ENCODE measurements at places on chromosomes 2 and 18.
A peak's percentile ranks its signal among the peaks of the same experiment; 100 is the strongest.

DNA sequence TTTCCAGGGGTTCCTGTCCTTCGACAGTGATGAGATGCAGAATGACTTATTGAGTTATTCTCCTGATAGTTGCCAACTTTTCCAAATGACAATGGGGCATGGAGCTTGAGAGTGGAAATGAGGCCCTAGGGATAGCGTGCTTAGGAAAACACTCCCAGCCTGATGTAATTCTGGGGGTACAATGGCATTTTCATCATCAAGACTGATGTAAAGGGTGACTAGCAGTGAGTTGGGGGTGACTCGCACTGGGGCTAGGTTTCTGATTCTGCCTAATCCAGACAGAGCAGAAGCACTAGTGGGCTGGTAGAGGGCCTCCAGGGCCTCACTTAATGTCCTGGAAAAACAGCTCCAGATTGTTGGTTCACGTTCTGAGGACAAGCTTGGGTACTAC lies 34.0 kb upstream of the IL37 start:
- no peak for DNase-seq

GRCh38 chr2:128324897-128325410 lies 6.3 kb upstream of the HS6ST1 start:
- no peak for DNase-seq

DNA sequence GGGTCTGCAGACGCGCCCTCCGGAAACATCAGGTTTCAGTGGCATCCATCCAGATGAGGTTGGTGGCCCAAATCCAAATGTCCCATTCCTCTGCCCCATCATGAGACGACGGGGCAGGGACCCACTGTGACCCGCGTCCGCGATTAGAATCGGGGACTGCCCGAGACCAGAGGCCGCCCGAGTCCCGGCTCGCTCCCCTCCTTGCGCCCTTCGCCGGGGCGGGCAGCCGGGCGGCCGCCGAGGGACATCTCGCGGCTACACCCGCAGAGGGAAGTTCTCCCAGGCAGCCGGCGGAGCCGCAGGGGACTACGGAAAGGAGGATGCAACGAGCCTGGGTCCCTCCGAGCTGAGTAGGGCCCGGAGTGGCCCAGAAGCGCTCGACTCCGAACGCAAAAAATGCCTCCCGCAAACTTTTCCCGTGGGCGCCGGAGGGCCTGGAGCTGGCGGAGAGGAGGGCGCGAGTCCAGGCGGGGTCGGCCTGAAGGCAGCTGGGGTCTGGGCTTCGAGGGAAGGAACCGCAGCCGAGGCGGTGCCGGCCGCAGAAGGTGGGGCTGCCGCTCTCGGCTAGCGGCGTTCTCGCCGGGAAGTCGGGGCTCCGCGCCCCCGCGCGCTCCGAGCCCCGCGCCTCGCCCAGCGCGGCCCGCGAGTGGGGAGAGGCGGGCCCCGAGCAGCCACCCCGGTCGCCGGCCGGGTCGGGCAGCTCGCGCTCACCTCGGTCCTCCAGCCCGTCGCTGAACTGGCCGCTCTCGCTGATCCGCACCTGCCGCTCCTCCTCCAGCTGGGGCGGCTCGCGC lies 580 bp downstream of the TMEM163 start:
- DNase-seq: no peak

DNA sequence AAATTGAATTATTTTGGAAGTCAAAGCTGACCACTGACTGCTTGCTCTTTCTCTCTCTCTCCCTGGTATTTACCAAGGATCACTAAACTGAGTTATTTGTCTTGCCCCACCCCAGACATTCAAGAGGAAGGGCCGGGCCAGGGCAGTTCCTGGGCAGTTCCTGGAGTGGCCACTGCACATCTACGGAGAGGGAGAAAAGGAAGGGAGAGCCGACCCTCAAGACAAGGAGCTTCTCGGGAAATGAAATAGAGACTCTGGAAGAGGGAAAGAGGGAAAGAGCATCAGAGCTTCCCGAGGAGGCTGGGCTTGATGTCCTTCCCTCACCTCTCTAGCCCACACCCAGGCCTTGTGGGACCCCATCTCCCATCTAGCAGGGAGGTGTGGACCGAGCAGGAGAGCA lies 83.1 kb downstream of the SEPTIN10 start:
- no peak for DNase-seq

DNA sequence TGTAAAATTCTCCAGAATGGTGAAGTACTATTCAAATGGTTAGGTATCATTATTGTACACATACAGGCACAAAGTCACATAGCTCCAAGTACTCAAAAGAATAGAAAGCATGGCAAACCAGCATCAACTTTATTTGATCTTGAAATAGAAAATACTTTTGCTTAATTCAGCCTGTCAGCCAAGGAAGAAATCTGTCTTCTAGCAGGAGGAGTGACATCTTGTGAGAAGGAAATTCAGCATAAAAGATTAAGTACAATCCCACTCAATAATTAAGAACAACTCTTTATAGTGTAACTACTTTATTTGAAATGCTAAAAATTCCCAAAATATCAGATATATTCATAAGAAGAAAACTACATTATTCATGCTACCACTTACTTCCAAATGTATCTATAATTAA lies 15.8 kb downstream of the DNAJC27 start:
- DNase-seq: no peak

DNA sequence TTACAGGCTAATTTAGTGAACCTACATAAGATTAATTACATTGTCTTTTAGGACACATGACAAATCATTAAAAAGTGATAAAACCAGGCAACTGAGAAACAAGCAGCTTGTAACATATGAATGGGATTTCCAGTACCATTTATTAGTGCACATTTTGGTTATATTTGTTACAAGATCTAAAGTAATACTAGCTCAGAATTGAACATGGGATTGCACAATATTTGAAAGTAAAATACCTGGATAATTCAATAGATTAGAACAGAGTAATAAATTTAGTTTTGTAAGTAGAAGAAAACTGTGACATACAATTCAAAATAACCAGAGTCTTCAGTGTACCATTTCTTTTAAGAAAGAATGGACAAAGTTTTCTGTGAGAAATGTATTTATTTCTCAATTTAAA lies 1400.7 kb upstream of the ACVR2A start:
- no peak for DNase-seq

DNA sequence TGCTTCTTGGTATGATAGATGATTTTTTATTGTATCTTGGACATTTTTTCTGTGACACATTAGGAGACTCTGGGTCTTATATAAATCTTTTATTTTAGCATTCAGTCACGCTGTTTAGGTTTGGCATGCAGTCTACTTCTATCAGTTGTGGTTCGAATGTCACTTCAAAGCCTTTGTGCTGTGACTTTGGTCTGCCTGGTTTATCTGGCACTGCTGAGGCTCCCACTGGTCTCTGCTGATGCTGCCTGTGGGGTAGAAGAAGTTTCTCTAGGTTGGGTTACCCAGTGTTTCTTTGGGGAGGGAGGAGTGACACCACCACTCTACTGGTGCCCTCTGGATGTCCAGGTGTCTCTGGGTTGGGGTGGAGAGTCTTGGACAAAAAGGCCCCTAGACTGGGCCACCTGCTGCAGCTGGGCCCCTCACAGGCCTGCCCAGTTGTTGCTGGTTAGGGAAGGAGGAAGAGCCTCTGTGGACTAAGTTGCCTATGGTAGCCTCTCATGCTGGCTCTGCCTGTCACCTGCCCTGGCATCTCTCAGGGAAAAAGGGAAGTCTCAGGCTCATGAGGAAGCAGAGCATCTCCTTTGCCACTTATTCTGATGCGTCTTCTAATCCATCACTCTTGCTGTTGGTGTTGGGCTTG lies 115.4 kb upstream of the HS6ST1 start:
- no peak for DNase-seq

DNA sequence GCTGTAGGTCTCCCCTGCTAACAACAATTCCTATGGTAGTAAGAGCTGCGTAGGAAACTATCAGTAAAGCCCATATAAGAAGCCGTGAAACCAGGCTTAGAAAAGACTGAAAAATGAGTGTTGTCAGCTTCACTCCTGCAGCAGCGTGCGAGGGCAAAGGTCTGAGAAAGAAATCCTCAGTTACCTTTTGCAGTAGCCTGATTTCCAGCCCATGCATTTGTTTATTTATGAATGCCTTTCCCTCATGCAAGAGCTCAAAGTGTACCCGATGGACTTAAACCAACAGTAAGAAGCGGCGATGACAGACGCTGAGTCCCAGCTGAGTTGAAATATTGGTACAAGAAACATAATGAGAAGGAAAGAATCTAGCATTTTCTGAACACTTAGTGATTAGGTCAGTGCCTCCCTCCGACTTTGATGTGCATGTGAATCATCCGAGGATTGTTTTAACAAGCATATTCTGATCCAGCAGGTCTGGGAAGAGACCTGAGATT lies 15.0 kb upstream of the POLI start:
- peak; percentile 22 for DNase-seq

- no peak for DNase-seq
These were observed 112.6 kb downstream of the EHBP1 start for GRCh38 chr2:62817995-62818713.

DNA sequence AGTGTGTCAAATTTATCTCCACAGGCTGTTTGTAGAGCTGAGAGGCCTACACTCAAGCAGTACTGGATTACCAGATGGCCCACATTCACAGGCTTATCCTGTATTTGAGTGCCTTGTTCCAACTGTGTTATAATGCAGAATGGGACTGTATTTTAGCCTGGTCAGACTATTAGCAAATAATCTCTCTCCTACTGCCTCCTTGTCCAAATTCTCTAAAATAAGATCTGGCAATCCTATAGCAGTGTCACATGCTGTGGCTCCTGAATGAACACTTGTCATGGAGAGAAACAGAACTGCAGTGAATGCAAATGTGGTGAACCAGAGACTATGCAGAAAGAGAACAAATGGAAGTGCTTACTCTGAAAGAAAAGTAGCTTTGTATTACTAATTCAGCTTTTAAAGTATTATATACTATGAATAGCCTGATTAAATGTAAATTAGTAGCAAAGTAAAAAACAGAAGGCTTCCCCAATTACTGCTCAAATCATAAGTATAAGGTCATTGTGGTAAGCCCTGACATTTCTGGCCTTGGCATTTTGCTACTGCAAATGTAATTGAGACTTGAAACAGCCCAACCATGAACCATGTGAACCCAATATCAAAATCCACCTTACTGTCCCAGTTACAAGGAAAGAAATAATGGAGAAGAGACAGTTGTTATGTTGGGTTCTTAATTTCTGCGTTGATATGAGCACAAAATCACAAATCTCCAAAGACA lies 80.0 kb downstream of the MAP4K3 start:
- DNase-seq: no peak

DNA sequence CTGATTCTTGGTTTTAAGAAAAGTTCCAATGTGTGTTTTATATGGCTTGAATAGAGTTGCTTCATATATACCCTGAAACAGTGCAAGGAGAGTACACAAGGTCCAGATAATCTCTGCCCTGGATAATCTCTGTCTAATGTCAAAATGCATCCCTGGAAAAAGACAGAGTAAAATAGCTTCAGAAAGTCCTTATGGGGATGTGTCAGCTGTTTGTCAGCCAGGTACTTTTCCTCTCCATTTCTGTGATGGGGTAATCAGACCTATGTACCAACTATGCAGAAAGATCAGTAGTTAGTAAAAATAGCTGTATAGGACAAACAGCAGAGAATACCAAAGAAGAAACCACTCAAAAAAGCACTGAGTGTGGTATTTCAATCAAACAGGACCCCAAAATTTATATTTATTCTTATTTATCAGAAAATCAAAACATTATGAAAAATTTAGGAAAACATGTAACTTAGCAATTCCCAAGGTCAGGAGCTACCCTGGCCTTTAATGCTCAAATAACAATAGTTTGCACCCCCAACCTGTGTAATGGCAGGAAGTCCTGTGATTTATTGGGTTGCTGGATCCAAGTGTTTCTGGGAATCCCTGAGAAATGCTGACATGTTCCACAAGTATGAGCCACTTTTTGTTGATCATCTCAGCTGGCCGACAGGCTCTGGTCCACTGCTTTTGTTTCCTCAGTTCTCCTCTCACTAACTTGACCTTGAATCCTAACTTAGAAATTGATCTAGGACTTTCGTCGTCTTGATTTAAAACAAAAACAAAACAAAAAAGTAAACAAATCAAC lies 69.6 kb downstream of the MDH1 start:
- no peak for DNase-seq

DNA sequence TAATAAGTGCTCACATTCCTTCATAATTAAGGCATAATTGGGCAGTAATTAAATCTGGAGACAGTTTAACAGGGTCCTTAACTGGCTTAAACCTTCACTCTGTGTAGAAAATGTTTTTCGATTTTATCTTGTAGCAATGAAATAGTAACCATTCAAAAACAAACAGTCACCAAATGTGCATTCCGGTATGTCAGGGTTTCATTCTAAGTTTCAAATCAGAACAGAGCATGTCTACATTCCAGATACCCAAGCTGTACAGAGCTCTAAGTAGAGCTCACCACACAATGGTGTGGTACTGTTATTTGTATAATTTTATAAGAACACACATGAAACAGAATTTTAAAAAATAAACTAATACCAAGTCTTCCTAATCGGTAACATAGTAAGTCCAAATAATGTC lies 52.6 kb downstream of the SMAD2 start:
- DNase-seq: no peak

DNA sequence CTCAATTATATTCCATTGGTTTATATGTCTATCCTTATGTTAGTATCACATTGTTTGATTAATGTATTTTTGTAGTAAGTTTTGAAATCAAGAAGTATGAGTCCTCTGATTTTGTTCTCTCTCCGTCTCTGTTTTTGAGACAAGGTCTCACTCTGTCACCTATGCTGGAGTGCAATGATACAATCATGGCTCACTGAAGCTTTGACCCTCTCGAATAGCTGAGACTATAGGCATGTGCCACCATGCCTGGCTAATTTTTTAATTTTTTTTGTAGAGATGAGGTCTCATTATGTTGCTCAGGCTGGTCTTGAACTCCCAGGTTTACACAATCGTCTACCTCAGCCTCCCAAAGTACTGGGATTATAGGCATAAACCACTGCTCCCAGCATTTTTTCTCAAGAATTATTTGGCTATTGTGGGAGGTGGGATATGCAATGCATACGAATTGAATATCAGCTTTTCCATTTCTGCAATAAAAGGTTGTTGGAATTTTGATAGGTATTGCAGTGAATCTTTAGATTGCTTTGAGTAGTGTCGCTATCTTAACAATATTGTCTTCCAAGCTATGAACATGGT lies 17.7 kb upstream of the GORASP2 start:
- no peak for DNase-seq

DNA sequence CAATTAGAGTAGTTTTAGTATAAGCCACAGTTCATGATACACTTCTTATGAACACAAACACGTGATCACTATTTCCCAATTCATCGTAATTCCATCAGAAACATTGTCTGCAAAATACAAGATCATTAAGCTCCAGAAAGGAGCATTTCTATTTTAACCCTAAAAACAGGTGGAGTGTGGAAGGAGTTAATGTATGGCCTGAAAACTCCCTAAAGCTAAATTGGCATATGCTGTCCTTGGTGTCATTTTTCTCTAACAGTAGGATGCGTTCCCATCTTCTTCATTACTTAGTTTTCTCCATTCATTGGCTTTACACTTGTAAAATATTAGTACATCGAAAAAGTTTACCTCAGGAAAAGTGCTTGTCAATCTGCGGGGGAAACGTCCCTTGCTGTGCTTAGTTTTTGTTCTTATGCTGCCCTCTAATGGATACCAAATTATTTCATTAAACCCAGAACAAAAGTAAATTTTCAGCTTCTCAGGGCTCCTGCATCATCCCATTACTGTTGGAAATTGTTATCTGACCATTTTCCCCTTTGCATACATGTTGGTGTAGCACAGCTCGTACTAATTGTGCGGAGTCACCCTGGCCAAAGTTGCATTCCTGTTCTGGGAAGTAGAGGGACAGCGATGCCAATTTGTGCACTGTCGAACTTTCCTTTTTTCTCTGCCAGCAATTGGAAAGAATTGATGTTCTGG lies 153.4 kb downstream of the GPD2 start:
- DNase-seq: peak; percentile 44
